Stromal cell of bone marrow (primary cell): ENCODE measurements at places on chromosomes 7 and 10.

GRCh38 chr10:14476006-14476405 is 145.3 kb upstream of the FRMD4A start:
- DNase-seq, result no peak

DNA sequence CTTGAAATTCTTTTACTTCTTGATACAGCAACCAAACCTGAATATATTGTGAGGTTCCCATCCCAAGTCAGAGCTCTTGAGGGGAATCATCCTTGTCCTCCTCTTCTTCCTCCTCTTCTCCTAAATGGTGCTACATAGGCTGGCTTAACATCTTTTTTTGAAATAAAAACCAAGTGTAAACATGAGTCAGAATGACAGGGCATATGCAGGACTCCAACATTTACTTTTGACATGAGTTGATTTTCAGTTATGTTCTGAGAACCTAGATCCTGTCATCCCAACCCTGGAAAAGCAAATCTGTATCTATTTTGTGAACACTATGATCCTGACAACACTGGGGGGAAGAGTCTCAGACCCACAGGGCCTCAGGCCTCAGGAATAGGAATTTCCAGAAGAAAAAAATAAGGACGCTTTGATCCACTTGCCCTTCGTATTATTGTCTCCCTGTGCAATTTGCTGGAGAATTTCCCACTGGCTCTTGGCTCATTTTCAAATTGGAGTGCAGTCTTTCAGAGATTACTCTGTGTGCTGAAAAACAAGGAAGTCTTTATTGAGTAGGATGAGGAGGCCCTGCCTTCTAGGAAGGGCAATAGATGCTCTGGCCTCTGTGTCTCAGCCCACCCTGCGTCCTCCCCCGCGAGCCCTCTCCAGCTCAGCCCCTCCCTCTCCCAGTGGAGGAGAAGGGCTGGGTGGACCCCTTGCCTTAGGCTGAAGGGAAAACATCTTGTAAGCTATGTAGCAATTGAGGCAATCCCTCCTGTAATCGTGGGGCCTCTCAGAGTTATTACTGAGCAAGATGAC is 121.6 kb downstream of the CREB5 start:
- peak; percentile 54 for DNase-seq

GRCh38 chr7:77318019-77318418 is 98.1 kb downstream of the GSAP start:
- DNase-seq, result no peak

DNA sequence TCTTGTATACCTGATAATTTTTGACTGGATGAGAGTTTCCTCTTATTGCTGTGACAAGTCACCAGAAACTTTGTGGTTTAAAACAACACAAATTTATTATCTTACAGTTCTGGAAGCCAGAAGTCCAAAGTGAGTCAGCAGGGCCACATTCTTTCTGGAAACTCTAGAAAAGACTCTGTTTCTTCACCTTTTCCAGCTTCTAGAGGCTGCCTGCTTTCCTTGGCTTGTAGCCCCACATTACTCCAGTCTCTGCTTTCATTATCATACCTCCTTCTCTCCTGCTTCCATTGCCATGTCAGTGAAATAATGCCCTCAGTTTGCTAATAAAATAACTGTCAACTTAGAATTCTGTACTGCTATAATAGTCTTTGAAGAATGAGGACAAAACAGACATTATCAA is 65.3 kb downstream of the VCL start:
- DNase-seq, result no peak

GRCh38 chr10:27019827-27020226 is 80.5 kb downstream of the ANKRD26 start:
- no peak for DNase-seq
